ENCODE measurements at places on chromosomes 12 and 14. TPM values are rescaled to one million over a fixed set of nuclear protein-coding genes. Genes with fewer than 3 reads are reported as not detected.

GRIN2B gene
- 10.8 TPM for polyA plus RNA-seq

COPZ1 gene
- 150 TPM for polyA plus RNA-seq

LRRC43 gene
- 8.4 TPM for polyA plus RNA-seq

WSCD2 gene
- polyA plus RNA-seq = 12.0 TPM

CRIP2 gene
- polyA plus RNA-seq = 301 TPM

TMED8 gene
- 22.5 TPM for polyA plus RNA-seq

GMPR2 gene
- polyA plus RNA-seq = 96.9 TPM

ARID2 gene
- 16.3 TPM for polyA plus RNA-seq

TAS2R30 gene
- 0.19 TPM for polyA plus RNA-seq

IAPP gene
- 0.30 TPM for polyA plus RNA-seq

TMBIM4 gene
- polyA plus RNA-seq = 89.1 TPM

CMTM5 gene
- 78.2 TPM for polyA plus RNA-seq

RNASE3 gene
- polyA plus RNA-seq = not detected

KERA gene
- 0.08 TPM for polyA plus RNA-seq

IL22 gene
- not detected for polyA plus RNA-seq

ACOT6 gene
- 0.24 TPM for polyA plus RNA-seq

SLC7A8 gene
- 15.6 TPM for polyA plus RNA-seq

SAMD15 gene
- polyA plus RNA-seq = 6.8 TPM

INSM2 gene
- polyA plus RNA-seq = 0.32 TPM

SERPINA3 gene
- 0.84 TPM for polyA plus RNA-seq

OTX2 gene
- not detected for polyA plus RNA-seq

C14orf180 gene
- polyA plus RNA-seq = 0.29 TPM

TMEM233 gene
- 3.7 TPM for polyA plus RNA-seq

GLT1D1 gene
- 25.4 TPM for polyA plus RNA-seq

NUAK1 gene
- 33.4 TPM for polyA plus RNA-seq

SMIM41 gene
- polyA plus RNA-seq = 0.23 TPM

COX8C gene
- 0.30 TPM for polyA plus RNA-seq

B4GALNT1 gene
- 50.0 TPM for polyA plus RNA-seq

RAD51AP1 gene
- 10.2 TPM for polyA plus RNA-seq

PRH2 gene
- not detected for polyA plus RNA-seq

BMP4 gene
- 16.3 TPM for polyA plus RNA-seq

CLEC4D gene
- polyA plus RNA-seq = not detected

ENDOU gene
- polyA plus RNA-seq = 0.33 TPM

SLC16A7 gene
- 2.3 TPM for polyA plus RNA-seq

LIN7A gene
- 18.5 TPM for polyA plus RNA-seq

NTF3 gene
- polyA plus RNA-seq = 3.0 TPM

JPH4 gene
- 132 TPM for polyA plus RNA-seq

LRTM2 gene
- polyA plus RNA-seq = 9.6 TPM

GUCY2C gene
- 0.16 TPM for polyA plus RNA-seq

TM7SF3 gene
- 113 TPM for polyA plus RNA-seq

RNASE2 gene
- polyA plus RNA-seq = 0.90 TPM

CLEC9A gene
- not detected for polyA plus RNA-seq

GPN3 gene
- 21.7 TPM for polyA plus RNA-seq

PPFIBP1 gene
- polyA plus RNA-seq = 30.2 TPM

MAP1LC3B2 gene
- 18.2 TPM for polyA plus RNA-seq

CRIP1 gene
- polyA plus RNA-seq = 21.6 TPM

GCH1 gene
- polyA plus RNA-seq = 4.6 TPM

Data from spinal cord (tissue), 10 donors.